ENCODE measurements at places on chromosomes 11 and 22.

DNA sequence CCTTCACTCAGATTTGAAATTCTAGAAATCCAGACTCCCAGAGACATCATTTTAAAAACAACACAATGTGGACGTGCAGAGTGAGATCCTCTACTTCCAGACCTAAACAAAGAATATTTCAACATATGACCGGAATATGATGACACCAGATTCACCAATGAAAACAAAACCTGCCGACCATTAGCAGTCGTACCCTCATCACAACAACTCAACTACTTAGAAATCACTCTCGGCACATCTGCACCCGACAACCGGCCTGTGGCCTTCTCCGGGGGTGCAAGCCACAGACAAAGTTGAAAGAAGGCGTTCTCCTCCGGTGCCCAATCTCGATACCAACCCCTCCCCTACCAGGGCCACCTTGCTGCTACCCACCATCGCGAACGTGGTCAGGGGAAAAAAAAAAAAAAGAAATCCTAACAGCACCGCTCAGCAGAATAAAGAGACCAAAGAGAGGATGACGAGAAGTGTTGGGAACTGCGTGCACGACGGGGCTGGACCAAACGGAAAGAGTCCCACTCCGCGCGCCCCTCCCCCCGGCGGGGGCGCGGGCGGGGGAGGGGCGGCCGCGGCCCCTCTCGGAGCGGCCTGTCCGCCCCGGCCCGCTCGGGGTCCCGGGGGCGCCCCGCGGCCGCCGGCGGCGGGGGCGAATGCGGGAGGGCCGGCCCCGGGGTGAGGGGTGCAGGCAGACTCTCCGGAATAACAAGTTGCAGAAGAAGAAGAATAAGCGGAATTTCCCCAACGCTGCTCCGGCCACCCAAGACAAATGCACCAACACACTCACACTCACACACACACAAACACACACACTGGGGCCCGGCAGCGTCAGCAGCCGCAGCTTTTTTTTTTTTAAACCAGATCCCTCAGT lies 1.7 kb downstream of the PHF21A start:
- DNase-seq = peak; percentile 68

- no peak for DNase-seq
Measured at GRCh38 chr11:15539645-15540044, 424.9 kb downstream of the INSC start.

DNA sequence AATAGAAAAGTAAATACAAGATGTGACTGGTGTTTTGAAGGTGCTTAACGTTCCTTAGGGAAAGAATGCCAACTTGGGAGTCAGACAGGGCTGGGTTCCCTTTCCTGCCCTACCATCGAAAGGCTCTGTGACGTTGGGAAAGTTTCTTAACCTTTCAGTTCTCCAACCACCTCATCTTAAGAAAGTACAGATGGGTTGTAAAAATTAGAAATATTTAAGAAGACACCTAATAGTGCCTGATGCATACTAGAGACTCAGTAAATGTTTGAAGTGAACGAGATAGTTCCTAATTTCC lies 1.1 kb downstream of the GTPBP1 start:
- no peak for DNase-seq

DNA sequence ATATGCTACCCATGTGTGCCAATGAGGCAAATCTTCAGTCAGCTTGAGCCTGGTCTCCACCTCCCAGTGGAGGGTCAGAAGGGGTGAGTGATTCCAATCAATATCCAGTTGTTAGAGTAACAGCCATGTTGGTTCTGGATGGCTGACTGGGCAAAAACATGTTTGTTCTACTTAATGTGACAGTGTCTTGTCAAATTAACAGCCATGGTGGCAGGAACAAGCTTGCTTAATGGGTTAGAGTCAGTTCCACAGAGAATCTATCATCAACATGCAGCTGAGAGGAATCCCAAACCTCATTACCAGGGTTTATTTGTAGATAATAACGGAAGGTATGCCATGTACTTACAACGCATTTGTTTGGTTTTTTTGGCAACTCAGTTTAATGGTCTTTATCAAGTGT lies 133.2 kb downstream of the SLC17A6 start:
- DNase-seq = no peak

GRCh38 chr11:86990515-86990914 lies 35.3 kb upstream of the FZD4 start:
- DNase-seq = no peak

- DNase-seq = no peak
Measured at GRCh38 chr22:48475661-48476345, 1351.9 kb downstream of the BRD1 start.

GRCh38 chr11:64518928-64519327 lies 72.1 kb upstream of the SLC22A12 start:
- no peak for DNase-seq

- DNase-seq = no peak
Measured at GRCh38 chr22:50313600-50313999, 6.2 kb upstream of the PLXNB2 start.

DNA sequence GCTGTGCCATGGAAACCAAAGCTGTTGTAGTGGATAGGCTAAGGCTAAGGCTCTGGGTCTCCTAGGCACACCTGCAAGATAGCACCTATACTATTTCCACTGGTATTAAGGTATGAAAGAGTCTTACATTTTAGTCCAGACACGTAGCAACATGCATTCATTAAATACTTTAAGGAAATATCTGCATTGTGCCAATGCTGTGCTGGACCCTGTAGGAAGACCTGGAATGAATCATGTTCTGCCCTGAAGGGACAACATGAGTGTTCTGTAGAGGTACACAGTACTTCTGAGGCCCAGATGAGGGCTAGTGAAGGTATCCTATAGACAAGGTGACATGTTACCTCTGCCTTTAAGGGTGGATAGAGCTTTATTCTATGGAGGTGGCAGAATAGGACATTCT lies 35.2 kb upstream of the RRM1 start:
- no peak for DNase-seq

DNA sequence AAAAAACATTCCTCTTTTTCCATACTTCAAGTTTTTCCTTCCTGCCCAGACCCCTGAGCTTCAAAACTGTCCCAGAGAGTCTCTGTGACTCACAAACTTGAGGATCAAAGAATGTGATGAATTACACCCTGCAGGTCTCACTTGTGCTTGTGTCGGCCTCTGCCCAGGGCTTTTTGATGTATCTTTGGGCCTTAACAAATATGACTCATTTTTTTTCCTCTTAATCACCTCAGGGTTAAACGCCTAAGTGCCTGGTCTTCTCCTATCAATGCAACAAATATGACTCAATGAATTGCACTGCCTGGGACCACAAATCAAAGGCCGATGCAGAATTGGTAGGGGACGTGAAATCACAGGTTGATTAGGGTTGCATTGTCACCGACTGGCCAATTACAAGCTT lies 267.7 kb downstream of the LARGE1 start:
- DNase-seq = no peak

GRCh38 chr11:86793307-86793706 lies 7.0 kb upstream of the PRSS23 start:
- DNase-seq = no peak

GRCh38 chr11:77370217-77370616 lies 68.7 kb upstream of the GDPD4 start:
- DNase-seq = no peak

GRCh38 chr11:49213026-49213560 lies 4.7 kb upstream of the FOLH1 start:
- DNase-seq = no peak

DNA sequence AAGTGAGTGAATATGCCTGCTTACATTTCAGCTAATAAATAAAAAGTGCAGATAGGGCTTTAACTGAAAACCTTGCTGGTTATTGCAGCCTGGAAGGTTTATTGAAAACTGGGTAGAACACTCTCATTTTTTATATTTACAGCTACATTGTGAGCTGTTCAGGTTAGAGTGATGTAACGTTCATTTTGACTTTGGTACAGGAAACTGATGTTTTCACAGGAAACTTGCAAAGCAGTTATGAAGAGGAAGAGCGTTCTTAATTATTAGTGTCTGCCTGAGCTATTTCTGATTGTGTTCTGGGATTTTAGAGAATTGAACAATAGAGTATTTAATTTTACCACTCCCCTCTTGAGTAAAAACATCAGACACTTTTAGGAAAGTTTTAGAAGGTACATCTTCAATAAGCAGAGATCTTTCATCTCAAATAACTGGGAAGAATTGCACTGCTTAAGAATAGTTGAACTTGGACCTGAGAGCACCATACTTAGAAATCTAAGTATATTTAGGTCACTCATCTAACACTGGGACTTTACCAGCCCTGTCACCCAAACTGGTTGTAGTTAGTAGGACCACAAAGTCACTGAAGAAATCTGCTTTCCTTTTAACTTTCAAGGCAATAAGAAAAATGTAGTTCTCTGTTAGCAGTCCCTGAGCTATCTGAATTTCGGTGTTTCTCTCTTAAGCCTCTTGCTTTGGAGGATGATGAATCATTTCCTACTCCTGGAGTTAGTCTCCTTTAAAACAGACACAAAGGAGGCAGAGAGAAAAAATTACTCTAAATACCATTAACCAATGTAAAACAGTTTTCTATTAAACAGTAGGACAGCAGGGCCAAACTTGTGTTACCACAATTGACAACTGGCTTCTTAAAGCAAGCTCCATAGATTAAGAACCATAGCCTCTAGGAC lies 128.6 kb upstream of the DDI1 start:
- no peak for DNase-seq

DNA sequence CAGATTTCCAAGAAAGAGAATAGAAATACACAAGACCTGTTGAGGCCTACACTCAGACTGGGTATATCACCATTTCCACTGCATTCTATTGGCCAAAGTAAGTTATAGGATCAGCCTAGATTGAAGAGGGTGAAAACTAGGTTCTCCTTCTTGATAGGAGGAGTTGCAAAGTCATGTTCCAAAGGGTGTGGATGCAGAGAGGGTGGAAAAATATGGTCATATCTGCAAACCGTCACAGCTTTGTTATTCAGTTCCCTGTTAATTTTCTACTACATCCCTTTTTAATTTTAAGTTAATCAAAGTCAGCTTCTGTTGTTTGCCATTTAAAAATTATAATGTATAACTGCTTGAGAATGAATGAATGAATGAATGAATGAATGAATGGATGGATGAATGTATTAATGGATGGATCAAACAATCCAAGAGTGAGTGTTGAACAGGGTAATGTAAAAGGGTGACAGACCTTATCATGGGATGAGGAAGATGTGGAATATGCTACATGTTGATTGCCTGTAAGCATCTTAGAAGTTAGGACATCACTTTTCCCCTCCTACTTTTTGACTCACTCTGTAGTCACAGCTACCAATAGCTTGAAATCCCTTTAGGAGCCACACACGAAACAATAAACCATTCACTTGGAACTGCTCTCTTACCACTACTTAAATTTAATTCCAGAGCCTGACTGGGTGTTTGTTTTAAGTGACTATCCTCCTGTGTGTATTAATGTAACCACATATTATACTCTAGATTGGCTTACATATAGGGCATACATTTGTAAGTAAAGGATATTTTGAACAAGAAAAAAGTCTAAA lies 121.5 kb downstream of the CCDC34 start:
- no peak for DNase-seq

DNA sequence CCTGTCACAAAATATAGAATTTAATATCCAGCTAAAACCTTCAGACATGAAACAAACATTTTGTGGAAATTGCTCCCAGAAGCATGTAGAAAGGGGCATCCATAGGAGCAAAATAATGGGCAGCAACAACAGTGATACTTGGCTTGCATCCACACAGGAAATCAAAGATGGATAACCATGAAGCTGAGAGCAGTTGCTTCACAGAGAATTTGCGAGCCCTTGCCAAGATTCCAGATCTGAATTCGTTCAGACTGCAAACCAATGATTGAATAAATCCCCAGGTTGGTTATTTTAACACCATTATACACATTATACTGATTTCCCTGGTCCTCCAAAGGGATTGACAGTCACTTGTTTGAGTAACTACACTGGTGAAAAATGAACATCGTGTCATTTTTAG lies 15.6 kb upstream of the OR51L1 start:
- DNase-seq = no peak

GRCh38 chr11:86874304-86875056 lies 74.1 kb downstream of the PRSS23 start:
- DNase-seq = no peak

DNA sequence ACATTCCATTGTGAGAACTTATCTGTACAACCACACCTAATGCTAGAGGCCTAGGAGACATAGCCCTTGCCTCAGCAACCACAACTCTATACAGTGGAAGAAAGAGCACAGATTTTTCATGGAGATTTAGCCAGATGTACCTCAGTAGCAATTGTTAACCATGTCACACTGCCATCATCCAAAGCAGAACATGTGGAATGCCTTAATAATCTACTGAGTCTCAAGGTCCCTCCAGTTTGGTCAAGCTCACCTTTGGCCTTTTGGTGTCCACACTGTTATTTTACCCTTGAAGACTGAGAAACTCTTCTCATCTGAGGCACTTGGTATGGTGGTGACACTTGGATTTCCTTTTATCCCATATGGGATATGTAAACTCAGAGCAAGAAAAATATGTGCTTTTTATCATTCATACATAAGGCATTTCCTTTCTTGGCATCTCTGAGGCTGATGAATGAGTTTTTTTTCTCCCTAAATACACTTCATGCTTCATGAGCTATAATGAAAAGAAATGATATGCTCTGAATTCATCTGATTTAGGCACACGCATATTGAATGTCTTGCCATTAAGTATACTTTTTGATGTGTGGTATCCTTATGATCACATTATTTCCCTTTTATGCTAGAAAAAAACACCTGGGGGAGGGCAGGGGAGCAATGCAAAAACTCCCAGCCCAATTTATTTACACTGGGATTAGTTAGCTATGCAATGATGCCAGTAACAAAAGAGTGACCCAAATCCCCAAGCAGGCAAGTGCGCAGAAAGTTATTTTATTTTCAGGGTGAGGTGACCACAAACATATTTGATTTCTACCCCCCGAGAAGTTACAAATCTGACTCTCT lies 63.3 kb upstream of the ME3 start:
- DNase-seq = no peak

GRCh38 chr11:61345170-61345610 lies 12.2 kb downstream of the TKFC start:
- no peak for DNase-seq

- DNase-seq = no peak
Measured at GRCh38 chr11:117488996-117489952, 161.6 kb downstream of the CEP164 start.

DNA sequence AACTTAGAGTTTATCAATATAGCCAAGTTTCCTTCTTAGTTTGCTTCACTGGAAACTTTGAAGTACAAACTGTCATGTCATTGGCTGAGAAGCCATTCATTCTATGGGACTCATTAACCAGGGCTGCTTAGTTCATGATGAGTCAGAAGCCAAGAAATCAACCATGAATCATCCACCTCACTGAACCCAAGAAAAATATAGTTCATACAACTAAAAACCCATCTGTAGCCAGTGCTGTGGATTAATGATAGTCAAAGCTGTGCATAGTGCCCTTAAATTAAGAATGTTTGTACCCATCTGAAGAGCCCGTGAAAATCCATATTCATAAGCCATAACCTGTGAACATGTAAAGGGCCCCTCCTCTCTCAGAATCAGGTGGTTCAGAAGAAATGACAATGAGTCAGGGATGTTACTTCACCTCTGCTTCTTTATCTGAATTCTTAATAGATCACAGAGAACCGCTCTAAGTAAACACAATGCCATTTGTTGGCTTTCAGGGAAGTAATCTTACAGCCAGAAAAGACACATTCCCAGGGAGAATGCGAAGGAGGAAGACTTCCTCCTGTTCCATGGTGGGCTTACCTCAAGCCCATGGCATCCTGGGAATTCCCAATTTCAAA lies 25.4 kb downstream of the MMP20 start:
- DNase-seq = no peak
